Right atrium auricular region (tissue), 2 donors: ENCODE measurements at places on chromosomes 16 and 17.

DNA sequence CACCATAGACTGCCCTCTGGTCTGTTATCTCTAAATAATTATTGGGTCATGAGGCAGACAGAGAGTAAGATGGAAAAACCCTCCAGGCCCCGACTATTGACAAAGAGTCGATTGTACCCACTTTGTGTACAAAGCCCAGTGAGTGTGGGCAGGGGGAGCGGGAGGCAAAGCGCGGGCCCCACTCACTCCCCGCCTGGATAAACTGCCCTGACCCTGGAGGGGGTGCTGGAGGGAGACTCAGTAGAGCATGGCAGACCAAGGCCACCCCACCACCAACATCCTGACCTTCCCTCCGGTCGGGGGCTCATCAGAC, 11.2 kb upstream of the CPSF4L start:
- H3K27ac ChIP-seq = no peak overlapping the region
- no peaks in the 10 kb centered on the region for H3K4me1 ChIP-seq
- no peak for DNase-seq
- H3K27me3 ChIP-seq = no peaks in the 10 kb centered on the region

- H3K27ac ChIP-seq = no peak overlapping the region
- H3K4me1 ChIP-seq = no peaks in the 10 kb centered on the region
- peak; percentile 63 for DNase-seq
Measured at GRCh38 chr17:30449480-30449879, 27.7 kb upstream of the GOSR1 start.

- no peaks in the 10 kb centered on the region for H3K36me3 ChIP-seq
- H3K27ac ChIP-seq = no peak overlapping the region
- DNase-seq = no peak
- no peak overlapping the region for H3K4me3 ChIP-seq
- H3K4me1 ChIP-seq = no peaks in the 10 kb centered on the region
Measured at GRCh38 chr16:57846078-57846697, 43.9 kb upstream of the KIFC3 start.

GRCh38 chr16:68884861-68885720, 41.8 kb downstream of the TANGO6 start:
- peaks cover 12% of the 10 kb centered on the region for H3K36me3 ChIP-seq
- no peak overlapping the region for H3K27ac ChIP-seq
- no peak for DNase-seq
- no peak overlapping the region for H3K4me3 ChIP-seq
- no peaks in the 10 kb centered on the region for H3K4me1 ChIP-seq

- peaks cover 72% of the 10 kb centered on the region for H3K36me3 ChIP-seq
- H3K27me3 ChIP-seq = no peaks in the 10 kb centered on the region
- peaks cover 80% of the 10 kb centered on the region for H3K4me1 ChIP-seq
- peak; percentile 93 for DNase-seq
- peak overlapping the region; percentile 95 for H3K27ac ChIP-seq
- H3K4me3 ChIP-seq = peak overlapping the region; percentile 53
Measured at GRCh38 chr17:38464723-38465390, 36.6 kb downstream of the ARHGAP23 start.
